ENCODE measurements at places on chromosomes 16 and 17.

GRCh38 chr16:10679921-10680320 lies 14.8 kb downstream of the TEKT5 start:
- DNase-seq, result no peak

DNA sequence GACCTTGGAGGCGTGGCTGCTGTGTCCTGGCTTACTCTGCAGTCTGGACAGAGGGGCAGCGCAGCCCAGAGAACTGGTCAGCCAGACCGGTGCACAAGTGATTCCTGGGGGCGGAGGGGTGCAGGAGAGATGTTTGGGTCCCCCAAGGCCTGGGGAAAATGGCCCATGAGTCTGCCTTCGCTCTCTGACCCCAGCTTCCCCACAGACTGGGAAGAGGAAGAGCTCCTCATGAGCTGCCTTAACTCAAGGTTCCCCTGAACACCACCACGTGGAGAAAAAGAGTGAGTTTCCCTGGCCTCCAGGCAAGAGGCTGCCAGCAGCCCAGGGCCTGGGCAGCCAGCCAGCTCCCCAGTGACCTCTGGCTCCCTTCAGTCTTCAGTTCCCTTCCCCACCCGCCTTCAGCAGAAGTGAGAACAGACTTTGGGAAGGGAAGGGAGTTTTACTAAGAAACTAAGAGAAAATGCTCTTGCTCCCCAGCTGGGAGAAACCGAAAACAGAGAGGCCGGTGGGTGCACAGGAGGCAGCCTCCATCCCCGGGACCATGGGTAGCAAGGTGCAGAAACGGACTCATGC lies 2.0 kb upstream of the C17orf99 start:
- peak; percentile 87 for DNase-seq

DNA sequence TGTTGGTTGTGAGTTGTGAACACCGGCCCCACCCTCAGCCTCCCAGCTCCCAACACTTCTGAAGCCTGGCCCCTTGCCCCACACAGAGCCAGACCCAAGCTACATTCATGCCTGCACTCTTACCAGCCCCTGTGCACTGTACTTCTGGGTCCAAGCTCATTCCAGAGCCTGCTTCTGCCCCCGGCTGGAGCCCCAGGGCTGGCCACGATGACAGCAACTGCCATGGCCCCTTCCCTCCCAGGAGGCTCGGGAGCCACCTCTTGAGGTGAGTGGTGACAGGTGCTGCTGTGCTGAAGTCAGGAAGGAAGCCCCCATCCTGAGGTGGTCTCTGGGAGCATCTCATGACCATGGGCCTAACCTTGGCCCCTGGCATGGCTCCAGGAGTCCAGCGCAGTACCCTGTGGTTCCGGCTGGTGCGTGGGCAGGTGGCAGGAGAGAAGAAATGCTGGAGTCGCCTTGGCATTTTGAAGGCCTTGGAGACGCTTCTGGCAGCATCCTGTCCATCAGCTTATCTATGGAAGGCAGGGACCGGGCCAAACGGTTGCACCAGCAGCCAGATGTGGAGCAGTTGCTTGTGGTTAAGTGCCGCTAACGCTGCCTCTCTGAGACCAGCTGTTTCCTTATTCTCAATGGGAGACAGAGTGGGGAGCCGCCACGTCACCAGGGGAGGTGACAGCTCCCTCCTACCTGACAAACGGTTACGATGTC lies 3.9 kb upstream of the CDT1 start:
- DNase-seq, result no peak

- DNase-seq, result peak; percentile 46
These were observed 119.2 kb upstream of the CACNG5 start for GRCh38 chr17:66715745-66716156.

DNA sequence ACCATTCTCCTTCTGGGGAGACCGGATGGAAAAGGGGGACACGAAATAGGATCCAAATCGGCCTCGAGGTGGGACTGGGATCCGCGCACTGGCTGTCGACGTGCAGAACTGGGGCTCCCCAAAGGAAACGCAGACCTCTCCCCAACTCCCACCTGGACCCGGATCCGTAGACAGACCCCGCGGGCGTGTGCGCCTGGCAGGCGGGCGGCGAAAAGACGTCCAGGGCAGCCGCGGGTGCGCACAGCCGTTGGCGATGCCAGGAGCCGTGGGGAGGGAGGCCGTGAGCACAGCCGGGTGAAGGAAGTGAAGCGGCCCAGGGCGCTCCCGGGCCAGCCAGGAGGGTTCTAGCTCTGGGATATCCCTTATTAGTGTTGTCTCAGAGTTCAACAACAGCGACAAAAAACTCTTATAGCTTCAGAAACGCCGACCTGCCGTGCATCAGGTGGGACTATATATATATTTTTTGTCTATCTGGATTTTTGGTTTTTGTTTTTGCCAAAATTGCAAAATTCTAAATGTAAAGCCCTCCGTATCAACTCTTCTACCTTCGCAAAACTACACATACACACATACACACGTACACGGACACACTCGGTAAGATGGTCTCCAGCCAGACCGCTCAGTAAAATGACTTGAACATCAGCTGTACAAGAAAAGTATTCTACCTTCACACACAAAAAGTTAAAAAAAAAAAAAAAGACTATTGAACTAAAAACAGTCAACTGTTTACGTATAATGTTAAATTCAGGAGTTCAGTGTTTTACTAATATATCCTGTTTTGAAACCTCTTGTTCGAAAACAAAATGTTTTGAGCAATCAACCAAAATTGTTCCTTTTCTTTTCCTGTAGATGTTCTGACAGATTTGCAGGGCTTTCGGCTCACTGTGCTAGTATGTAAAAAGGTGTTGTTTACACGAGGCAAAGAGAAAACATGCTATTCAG lies 5.2 kb upstream of the AATF start:
- DNase-seq, result no peak

DNA sequence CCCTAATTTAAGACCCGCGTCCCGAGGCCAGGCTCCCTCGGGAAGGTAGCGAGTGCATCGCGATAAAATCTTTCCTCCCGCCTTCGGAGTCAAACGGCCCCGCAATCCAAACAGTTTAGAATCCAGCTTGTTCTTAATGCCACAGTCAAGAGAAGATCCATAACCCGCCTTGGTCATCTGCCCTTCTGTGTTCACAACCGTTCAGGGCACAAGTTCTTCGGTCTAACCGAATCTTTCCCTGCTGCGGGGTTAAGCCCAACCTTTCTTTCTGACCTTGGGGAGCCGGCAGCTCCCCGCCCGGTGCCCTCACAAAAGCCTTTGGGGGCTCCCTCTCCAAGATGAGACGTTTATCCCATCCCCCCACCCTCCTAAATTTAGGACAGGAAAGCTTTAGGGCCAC lies 30.3 kb downstream of the CPSF4L start:
- no peak for DNase-seq

- no peak for DNase-seq
These were observed 15.3 kb upstream of the FZD2 start for GRCh38 chr17:44541884-44542581.

DNA sequence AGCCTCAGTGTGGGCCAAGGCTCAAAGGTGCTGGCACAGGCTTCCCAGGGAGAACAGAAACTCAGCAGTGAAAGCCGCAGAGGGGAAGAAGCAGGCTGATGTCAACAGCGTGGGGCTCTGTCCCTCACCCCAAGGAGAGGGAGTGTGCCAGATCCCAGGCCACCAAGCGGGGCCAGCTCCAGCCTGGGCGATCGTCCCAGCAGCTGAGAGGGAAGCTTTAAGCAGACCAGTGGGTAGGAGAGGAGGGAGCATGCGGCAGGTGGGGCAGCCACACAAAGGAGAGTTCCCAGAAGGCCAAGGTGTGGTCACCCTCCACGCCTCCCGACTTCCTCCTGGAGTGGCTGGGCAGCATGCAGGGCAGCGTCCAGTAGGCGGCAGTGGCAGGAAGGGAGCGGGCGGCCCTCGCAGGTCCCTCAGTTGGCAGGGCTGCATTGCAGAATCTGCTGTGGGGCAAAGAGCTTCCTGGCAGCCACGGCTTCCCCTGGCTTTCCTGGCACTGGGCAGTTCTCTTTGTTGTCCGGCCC lies 6.0 kb downstream of the SYNGR2 start:
- DNase-seq, result no peak

- DNase-seq, result no peak
These were observed 13.3 kb upstream of the CNEP1R1 start for GRCh38 chr16:50011707-50012106.

GRCh38 chr16:66069587-66069986 lies 296.9 kb upstream of the CDH5 start:
- no peak for DNase-seq

- no peak for DNase-seq
These were observed 14.8 kb downstream of the TMEM186 start for GRCh38 chr16:8782673-8783072.

GRCh38 chr17:74130276-74130675 lies 73.2 kb upstream of the RPL38 start:
- no peak for DNase-seq

DNA sequence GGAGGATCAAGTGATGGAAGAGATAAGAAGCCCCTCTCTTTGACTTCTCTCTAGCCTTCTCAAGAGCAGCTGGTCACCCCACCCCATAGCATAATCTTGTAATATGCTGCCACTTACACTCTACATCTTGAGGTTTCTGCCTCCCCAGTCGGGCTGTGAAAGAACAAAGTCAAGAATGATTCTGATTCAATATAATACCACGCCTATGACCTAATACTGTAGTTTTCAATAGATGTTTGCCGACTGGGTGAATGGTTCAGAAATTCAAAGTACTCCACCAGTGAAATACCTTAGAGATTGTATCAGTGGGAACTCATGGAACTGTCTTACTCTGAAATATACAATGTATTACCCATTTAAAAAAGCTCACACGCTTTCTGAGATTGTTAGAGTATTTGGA lies 93.0 kb upstream of the ZFHX3 start:
- no peak for DNase-seq

- DNase-seq, result no peak
These were observed 13.9 kb upstream of the OR1F1 start for GRCh38 chr16:3173892-3174617.

DNA sequence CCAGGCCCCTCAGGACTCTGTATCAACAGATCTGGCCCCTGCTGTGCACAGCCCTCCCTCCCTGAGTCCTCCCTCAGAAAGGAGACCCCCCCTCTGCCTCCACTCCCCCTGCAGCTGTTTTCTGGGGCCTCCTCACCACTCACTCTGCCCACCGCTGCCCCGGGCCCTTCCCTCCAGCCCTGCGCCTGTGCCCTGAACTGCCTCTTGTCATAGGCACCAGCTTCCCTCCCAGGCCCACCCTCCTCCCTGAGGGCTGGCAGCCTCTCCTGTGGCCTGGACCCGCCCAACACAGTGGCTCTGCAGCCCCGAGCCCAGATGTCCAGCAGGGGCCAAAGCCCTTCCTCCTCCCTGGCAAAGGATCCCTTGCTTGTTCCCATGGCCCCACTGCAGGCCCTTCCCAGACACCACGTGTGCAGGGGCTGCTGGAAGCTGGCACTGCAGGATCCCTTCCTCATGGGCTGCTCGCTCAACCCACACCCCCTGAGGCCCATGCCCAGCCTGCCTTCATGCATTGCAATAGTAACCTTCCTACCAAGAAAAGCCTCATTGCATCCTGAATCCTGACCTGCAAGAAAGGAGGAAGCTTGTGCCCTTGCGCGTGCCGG lies 25.8 kb downstream of the GNPTG start:
- DNase-seq, result no peak

DNA sequence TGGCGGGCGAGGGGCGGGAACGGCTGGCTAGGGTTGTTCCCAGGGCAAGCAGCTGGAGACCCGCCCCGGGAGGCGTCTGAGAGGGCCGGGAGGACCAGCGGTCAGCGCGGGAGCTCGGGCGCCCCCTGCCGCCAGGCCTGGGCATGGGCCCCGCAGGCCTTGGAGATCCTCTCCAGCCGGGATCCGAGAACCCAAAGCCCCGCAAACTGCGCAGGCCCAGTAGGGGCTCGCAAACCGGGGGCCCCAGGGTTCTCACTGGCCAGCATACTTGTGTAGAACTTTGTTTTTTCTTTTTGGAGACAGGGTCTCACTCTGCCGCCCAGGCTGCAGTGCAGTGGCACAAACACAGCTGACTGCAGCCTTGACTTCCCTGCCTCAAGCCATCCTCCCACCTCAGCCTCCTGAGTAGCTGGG lies 20.8 kb upstream of the ZNF423 start:
- DNase-seq, result no peak

- DNase-seq, result no peak
These were observed 53.8 kb downstream of the COG7 start for GRCh38 chr16:23398987-23399805.

DNA sequence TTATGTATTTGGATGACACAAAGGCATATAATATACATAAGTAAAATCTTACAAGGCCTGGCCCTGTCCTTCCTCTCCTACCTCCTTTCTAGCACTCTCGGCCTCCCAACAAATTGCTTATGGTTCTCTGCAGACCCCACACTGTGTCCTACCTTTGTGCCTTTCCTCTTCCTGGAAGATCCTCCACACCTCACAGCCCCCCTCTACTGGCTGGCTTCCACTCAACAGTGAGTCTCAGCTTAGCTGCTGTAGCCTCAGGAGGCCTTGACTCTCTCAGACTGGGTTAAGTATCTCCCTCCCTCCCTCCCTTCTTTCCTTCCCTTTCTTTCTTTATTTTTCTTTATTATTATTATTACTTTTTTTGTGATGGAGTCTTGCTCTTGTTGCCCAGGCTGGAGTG lies 8.3 kb upstream of the SLC52A1 start:
- no peak for DNase-seq

- no peak for DNase-seq
These were observed 8.1 kb upstream of the PRM1 start for GRCh38 chr16:11289202-11289601.

GRCh38 chr16:1701216-1701878 lies 4.6 kb upstream of the MAPK8IP3 start:
- DNase-seq, result no peak

GRCh38 chr17:77087650-77088454 lies 52.9 kb upstream of the SEC14L1 start:
- DNase-seq, result no peak

- DNase-seq, result no peak
These were observed 19.8 kb upstream of the FAM83G start for GRCh38 chr17:19024101-19025078.

All from brain pericyte (primary cell).